Inflammatory macrophage (primary cell): ENCODE measurements at places on chromosomes 16 and 17.

DNA sequence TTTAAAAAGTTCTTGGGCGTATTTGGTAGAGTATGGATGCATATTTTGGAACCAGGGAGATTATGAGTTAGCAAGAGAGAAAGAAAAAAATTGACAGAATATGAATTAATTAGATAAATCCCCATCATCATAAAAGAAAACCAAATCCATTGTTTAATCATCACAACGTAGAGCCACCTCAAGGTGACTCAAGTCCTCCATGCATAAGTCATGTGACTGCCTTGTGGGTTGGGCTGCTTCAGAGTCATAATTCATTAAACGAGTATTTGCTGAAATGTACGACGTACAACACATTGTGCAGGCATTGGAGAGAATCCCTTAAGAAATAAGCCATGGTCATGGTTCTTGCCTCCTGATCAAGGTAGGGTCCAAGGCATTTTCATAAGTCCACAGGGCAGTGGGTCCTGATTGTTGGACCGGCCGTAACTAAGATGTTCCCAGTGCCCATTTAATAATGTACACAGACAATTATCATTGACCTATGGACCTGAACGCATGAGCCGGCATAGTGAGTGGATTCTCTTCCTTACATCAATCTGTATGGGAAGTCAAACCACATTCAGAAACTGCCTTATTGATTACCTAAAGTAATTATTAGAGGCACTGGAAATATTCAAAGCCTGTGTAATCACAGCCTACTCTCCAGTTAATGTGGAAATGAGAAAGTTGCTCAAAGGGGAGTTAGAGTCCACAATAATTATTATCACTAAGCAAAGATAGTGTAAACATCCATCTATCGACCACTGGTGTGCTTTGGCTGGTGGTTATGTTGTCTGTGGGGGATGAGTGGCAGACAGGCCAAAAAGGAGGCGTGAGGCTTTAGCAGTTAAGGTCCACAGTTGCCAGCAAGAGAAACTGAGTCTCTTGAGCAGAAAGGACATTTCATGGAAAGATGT is 165.4 kb downstream of the PITPNC1 start:
- no peak for DNase-seq

GRCh38 chr17:50183421-50183994 is 17.7 kb downstream of the SGCA start:
- DNase-seq: peak; percentile 50

- DNase-seq: peak; percentile 89
Measured at GRCh38 chr17:21452377-21453143, 76.4 kb downstream of the KCNJ12 start.

DNA sequence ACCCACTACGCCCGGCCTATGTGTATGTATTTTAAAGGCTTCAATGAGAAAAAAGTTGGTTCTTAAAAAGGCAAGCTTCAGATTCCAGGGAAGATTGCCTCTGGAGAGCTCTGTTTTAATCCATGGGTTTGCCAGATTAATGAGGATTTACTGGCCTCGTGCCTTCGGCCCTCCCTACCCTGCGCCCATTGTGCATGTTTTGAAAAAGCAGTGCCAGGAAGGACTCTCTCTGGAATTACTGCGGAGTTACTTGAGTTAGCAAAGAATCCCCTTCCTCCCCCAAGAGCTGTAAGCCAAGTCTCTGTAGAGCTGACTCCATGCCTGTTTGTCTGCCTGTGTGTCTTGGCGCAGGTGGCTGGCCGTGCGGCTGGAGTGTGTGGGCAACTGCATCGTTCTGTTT is 98.9 kb downstream of the ABCC6 start:
- DNase-seq: no peak
